ENCODE measurements at places on chromosomes 7 and 10.
A peak's percentile ranks its signal among the peaks of the same experiment; 100 is the strongest.

DNA sequence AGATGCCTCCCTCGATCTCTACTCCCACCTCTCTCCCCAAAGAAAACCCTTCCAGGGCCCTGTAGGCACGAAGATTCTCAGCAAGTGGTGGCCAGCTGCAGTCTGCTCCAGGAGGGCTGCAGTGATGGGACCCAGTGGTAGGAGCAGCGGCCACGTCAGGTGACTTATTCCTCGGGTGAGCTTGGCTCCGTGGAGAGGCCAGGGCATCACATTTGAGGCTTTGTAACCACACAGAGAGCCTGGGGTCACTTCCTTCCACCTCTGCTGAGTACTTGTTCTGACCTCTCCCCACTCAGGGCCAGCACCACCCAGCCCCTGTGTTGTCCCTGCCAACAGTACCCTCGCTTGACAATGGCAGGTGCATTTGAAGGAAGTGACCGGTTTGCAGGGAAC lies 17.9 kb upstream of the EN2 start:
- DNase-seq, result no peak

GRCh38 chr7:47241112-47242065 lies 340.5 kb downstream of the TNS3 start:
- no peak for DNase-seq

GRCh38 chr7:115682507-115682906 lies 348.1 kb downstream of the TFEC start:
- DNase-seq, result no peak

DNA sequence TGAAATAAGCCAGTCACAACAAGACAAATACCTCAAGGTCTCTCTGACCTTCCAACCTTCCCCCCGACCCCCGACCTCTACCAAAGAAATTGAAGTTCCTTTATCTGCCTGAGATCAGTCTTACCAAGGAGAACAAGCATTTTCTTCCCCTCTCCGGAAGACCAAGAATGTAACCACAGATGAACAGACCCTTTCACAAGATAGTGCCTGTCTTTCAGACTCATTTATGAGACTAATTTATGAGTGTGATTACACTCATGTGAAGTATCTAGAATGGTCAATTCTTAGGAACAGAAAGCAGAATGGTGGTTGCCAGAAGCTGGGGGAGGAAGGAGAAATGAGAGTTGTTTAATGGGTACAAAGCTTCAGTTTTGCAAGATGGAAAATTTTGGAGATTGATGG lies 108.9 kb upstream of the MKLN1 start:
- no peak for DNase-seq

GRCh38 chr10:119025336-119025735 lies 4.2 kb upstream of the NANOS1 start:
- peak; percentile 75 for DNase-seq

DNA sequence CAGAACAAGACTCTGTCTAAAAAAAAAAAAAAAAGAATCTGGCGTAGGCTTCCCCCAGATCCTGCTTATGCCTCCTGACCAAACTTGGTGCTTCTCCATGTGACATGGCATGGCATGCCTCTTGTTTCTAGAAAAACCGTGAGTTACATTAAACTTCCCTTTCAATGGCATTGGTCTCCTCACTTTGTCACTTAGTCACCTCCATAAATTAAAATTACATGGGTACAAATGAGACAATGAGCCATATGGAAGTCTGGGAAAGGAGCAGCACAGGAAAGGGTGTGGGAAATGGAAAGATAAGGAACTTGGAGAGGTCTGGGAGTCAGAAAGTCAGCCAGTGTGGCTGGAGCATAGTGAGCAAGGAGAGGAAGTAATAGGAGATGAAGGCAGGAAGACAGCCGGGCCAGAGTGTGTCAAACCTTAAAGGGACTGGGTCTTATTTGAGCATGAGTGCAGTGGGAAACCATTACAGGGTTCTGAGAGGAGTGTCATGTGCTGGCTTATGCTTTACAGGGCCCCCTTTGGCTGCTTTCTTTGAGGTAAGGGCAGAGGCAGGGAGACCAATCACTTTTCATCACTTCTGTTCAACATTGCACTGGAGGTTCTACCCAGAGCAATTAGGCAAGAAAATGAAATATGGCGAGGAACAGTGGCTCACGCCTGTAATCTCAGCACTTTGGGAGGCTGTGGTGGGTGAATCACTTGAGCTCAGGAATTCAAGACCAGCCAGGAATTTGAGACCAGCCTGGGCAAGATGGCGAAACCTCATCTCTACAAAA lies 21.3 kb upstream of the ZMIZ2 start:
- peak; percentile 95 for DNase-seq
